HFF-Myc (cell line): ENCODE measurements at places on chromosomes 5 and 9.
A peak's percentile ranks its signal among the peaks of the same experiment; 100 is the strongest.

DNA sequence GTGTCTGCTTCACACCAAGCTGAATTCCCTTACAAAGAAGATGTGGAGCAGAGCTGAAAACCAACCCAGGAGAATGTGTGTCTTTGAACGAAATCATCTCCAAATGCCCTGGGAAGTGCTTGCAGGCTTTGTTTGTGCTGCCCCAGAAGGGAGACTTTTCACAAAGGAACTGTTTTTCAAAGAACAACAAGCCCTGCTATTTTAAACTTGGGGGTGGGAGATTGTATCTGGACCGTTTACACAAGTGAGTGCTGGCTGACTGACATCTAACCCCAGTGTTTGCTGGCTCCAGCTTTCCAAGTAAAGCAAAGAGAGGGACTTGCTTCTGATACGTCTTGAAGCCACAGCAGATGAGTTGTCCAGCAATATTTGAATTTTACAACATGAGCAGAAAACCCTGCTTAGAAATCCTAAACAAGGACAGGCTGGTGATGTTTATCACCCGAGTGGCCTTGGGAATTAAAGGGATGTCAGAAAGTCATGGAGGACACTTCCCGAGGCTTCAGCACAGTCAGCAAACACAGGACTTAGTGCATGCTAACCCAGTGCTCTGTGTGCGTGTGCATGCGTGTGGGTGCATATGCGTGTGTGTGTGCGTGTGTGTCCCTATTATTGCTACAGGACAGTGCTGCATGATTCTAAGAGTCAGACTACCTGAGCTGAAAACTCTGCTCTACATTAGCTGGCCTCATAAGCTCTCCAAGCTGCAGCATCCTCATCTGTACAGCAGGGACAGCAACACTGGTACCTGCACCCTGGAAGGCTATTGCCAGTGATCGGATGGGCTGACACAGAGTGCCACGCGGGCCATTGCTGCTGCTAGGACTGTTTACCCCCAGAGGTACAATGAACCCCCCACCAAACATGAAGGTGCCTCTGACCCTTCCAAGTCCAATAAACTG, 1.4 kb downstream of the ADAMTS12 start:
- DNase-seq, result no peak

GRCh38 chr9:13292782-13293181, 13.3 kb upstream of the MPDZ start:
- no peak for DNase-seq

DNA sequence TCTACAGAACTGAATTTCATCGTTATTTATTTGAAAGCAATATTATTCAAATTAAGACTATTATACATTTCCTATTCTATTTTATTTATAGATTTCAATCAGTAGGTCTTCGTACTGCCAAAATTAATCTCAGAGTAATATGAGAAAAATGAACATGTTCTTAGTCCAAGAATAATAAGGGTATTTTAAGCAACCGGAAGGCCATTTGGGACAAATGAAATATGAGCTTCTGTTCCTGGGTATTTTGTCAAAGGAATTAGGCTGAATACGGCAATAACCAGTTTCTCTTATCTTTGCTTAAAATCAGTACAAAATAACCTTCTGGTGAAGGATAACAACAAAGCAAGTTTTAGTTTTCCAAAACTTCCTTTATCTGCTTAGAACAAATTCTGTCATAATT, 410.3 kb upstream of the PRR16 start:
- DNase-seq, result no peak

DNA sequence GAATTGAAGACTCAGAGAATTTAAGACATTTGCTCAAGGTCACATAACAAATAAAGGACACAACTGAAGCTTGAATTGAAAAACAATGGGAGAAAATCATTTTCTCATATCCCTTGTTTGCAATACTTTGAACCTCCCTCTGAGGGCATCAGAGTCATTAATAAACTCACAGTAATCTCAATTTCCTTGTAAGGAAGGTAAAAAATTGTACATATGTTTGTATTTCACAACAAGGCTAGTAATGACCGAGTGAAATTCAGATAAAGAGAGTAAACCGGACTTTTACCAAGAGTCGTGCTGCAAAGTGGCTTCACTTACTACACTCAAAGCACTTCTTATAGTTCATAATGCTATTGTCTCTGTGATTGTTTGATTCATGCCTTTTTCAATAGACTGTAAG, 665.0 kb downstream of the NR2F1-AS1 start:
- no peak for DNase-seq

DNA sequence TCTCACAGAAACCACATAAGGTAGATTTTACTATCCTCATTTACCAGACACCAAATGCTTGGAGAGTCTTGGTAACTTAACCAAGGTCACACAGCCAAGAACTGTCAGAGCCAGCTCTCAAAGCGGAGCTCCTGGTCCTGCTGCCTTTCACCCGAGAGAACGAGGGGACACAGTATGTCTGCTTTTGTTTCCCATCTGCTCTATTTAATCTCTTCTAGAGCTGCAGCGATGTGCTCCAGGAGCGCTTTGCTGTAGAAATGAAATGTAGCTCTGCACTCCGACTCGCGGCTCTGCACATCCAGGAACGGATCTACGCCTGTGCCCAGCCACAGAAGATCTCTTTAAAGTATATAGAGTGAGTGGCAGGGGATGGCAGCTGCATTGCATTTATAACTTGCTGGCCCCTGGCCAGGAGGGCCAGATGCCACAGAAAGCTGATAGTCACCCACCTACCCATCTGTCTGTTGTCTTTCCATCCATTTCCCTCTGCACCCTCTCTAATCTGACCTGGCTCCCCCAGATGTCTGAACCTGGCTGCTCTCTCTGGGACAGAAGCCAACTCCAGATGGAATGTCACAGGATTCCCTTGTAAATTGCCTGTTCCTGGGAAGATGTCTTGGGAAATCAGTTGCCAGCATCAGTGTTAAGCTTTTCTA, 21.4 kb upstream of the TRMT10B start:
- no peak for DNase-seq

DNA sequence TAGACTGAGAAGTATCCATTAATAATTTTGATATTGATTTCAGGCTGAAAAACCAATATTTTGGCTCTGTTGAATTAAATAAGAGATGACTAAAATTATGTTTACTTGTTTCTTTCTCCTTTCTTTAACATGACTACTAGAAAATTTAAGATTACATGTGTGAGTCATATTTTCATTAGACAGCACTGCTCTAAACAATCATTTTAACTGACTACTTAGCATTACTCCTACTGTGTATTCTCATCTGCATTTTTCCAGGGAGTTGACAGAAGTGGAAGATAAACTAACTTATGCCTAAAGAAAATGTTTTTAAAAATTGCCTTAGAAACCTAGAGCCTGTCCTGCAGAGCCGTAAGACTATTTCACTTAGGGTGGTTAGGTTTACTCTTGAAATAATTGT, 29.1 kb downstream of the TNC start:
- no peak for DNase-seq

DNA sequence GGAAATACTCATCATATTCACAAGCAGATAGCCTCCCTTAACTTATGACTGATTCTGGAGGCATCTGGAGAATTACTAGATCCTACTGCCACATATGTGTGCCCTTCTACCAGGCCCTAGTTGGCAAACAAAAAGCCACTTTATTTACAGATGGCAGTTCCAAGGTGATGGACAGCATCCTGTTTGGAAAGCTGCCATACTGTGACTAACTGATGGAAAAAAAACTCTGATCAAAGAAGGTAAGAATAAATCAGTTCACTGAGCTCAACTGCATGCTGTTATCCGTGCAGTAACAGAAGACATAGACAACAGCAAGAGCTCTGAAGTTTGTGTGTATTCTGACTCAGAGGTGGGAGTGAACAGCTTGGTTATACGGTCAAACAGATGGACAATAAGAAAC, 279.8 kb upstream of the POU5F2 start:
- peak; percentile 39 for DNase-seq

GRCh38 chr5:158559066-158559465, 540.6 kb downstream of the EBF1 start:
- DNase-seq, result no peak

GRCh38 chr5:42168091-42168670, 243.1 kb downstream of the FBXO4 start:
- DNase-seq, result no peak

DNA sequence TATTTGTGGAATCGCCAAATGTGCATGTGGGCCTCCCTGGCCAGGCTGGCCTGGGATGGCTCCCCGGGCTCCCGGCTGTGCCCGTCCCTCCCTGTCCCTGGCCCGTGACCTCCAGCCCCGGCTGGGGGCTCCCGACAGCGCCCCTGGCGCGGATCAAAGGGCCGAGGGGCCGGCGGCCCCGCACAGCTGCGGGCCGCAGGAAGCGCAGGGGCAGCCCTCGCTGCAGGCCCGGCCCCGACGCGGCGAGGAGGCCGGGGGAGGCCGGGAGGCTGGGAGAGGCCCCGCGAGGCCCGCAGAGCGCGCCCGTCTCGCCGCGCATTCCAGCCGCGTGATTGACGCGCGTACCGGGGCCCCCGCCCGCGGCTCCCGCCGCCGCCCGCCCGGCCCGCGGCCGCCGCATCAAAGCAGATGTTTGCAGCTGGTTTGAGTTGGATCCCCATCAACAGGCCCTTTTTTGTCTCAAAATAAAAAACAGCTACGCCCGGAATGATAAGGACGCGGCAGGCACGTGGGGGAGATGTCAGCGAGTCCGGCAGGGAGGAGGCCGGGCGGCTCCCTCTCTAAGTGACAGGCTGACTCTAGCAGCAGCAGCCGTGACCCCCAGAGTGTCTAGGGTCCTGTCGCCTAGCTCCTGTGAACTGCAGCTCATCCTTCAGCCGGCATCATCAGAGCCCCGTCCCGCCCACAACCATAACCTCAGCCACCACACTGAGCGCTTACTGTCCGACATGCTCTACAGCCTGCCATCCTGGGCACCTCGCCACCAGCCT, 69.4 kb downstream of the LMX1B start:
- DNase-seq, result no peak

GRCh38 chr5:127892467-127893207, 189.4 kb downstream of the CCDC192 start:
- peak; percentile 39 for DNase-seq

DNA sequence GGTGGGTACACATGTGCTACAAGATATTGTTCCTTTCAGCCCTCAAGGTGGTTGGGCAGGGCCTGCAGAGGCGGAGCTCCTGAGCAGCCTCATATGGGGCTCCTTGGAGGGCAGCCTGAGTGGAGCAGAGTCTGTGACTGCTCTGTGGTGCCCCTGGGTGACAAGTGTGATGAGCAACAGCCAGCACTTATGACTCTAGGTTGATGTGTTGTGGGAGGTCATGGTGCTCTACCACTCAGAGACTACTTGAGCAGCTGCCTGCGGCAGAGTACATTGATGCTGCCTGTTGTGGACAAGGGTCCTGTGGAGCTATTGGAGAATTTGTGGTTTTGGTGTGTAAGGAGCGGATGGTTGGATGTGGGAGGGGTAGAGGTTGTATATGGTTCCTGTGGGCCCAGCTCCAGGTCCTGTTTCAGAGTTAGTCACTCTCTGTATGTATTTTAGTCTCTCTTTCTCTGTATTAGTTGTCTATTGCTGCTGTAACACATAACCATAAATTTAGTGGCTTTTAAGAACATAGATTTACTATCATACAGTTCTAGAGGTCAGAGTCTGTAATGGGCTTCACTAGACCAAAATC, 141.3 kb downstream of the SREK1 start:
- DNase-seq, result no peak

GRCh38 chr5:159874263-159874662, 42.0 kb upstream of the ADRA1B start:
- no peak for DNase-seq

DNA sequence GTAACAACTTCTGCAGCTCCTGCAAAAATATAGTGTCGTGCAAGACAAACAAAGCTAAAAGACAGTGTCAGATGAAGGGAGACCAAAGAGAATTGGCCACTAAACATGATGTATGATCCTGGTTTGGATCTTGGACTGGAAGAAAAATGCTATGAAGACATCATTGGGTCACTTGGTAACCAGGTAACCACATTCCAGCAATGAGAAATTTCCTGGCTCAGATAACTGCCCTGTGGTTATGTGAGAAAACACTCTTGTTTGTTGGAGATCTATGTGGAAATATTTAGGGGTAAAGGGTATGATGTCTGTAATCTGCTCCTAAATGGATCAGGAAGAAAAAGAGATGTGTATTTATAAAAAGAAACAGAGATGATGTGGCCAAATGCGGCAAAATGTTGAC, 45.5 kb upstream of the ANKRD33B start:
- no peak for DNase-seq

- DNase-seq, result no peak
Measured at GRCh38 chr5:145072889-145073288, 762.3 kb downstream of the PRELID2 start.

GRCh38 chr5:62342476-62342837, 36.5 kb downstream of the KIF2A start:
- DNase-seq, result no peak

DNA sequence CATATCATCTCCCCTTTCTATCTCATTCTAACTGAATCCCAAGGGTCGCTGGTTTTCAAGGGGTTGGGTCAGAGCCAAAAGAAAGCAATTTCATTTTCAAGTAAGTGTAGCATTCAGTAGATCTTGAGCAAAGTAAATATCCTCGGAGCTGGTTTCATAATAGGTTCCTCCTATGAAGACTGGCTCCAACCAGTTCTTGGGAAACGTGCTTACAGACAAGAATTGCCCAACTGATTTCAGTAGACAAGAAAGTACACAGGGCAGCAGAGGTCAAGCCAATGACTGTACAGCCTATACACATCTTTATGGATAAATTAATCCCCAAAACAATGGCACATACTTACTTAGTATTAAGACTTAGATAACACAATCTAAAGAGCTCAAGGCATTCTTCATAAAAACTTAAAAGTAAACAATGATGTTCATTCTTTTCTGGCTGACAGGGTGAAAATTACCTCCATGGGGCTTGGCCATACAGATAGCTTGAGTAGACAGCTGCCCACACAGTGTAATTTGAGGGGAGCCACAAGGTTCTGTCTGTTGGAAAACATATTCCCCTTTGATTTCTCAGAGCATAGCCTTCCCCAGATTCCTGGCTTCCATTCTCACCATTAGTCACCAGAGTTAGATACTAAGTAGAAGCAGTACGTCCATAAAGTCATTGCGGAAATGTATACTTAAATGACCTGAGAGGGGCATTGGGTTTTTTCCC, 163.9 kb downstream of the ARRDC3 start:
- DNase-seq, result no peak

GRCh38 chr5:93850311-93850710, 108.9 kb upstream of the POU5F2 start:
- DNase-seq, result no peak

- DNase-seq, result no peak
Measured at GRCh38 chr9:81123526-81123925, 565.8 kb downstream of the TLE1 start.

DNA sequence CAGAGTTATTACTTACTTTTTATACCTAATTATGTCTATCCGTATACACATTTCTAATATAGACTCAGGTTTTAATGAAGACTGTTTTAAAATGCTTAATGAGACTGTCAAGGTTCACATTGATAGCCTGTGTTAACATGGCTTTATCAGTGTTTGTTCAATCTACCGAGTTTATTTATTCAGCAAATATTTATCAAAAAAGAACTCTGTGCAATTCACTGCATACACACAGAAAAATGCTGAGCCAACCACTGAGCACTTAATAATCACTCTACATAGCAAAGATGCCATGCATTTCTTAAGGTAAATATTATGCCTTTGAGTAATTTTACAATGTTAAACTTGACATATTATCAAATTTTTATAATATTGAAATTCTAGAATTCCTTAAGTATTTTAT, 428.2 kb downstream of the ANXA1 start:
- DNase-seq, result no peak

- DNase-seq, result no peak
Measured at GRCh38 chr5:54900984-54901725, 84.2 kb downstream of the ESM1 start.
